Stimulated activated CD4-positive, alpha-beta T cell treated with anti-CD3 and anti-CD28 coated beads, TNF-alpha, amount 100 ng/mL, for 24 hours (primary cell): ENCODE measurements at places on chromosomes 13 and 19.

DNA sequence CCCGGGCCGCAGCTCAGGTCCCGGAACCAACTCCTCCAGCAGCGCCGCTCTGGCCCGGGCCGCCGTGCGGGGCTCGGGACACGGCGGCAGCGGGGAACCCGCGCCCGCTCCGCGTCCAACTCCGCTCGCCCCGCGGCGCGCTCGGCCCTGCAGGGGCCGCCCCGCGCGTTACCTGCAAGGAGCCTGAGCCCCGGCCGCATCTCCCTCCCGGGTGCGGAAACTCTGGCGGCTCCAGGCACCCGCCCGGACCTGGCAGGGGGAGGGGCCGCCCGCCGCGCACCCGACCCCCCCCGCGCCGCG lies at the start of gene TMTC4:
Gene TMTC4 (minus strand): TSS at position 224 of the 300 bp plus-strand sequence. CDS start 4,433 bp downstream, outside the sequence.
- no peak for DNase-seq

GRCh38 chr13:114038211-114038613 lies 64.3 kb upstream of the C13orf46 start:
- DNase-seq = no peak

- peak; percentile 66 for DNase-seq
Measured at GRCh38 chr19:12783291-12783848, 7.9 kb upstream of the JUNB start.

- DNase-seq = no peak
Measured at GRCh38 chr13:51549050-51549449, 35.2 kb upstream of the WDFY2 start.

DNA sequence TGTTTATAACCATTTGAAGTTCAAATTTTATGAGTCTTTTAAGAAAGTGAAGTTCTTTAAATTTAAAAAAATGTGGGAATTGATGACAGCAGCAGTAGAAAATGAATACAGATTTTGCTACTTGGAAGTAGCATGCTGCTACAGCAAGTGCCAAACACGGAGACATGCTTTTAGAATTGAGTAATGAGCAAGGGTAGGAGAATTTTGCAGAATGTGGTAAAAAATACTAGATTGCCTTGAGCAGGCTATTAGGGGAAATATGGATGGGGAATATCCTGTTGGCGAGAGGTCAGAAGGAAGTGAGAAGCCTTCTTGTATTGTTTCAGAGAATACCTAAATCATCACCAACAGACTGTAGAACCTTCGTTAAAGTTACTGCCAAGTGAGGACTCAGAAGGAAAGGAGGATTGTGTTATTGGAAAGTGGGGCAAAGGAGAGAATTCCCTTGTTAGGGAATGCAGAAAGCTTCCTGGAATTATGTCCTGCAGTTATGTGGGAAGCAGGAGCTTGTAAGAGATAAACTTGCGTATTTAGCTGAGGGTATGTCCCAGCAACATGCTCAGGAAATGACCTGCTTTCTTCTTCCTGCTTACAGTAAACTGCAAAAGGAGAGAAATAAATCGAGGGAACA lies 32.4 kb upstream of the OXGR1 start:
- no peak for DNase-seq
